NCI-H187 treated with DMSO at 0.1 percent for 48 hours (cell line): ENCODE measurements at places on chromosomes 13 and 19.

DNA sequence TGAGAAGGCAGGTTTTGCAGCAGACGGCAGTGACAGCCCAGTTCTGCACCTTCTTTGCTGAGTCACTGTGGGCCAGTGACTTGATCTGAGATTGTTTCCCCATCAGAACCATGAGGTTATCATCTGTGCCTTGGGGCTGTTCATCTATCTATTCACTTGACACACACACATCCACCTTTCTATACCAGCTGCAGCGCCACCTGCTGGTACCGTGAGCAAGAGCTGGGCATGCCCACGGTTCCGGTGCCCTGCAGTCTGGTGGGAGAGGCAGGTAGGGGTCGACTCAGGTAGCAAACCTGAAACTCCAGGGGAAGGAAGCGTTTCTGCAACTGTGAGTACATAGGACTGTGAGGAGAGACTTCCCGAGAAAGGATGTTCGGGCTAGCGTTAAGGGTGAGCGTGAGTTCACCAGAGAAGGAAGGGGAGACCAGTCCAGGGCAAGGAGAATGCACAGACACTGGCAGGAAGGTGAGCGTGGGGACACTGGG, 7.5 kb upstream of the LIN7B start:
- no peak for DNase-seq

GRCh38 chr13:93769101-93769500, 542.5 kb downstream of the GPC6 start:
- no peak for DNase-seq

GRCh38 chr13:53545340-53545941, 516.8 kb downstream of the OLFM4 start:
- DNase-seq, result no peak

- no peak for DNase-seq
Observed at GRCh38 chr19:48650974-48651682, 5.1 kb upstream of the CA11 start.

DNA sequence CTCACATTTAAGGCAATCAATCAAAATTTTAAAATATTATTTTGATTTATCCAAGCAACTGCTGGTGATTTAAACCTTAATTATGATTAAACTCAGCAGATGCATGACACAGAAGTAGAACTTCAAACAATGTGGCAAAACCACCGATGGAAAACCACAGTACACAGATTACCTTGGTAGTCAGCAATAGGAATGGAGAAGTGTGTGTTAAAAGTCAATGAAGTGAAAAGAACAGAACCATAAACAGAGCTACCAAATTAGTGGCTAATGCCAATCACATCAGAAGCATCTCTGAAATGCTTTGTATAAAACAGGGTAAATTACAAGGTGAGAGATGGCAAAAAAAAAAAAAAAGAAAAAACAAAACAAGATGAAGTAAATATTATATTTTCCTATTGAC, 31.2 kb downstream of the KATNAL1 start:
- DNase-seq, result no peak

- DNase-seq, result no peak
Observed at GRCh38 chr13:29164116-29164515, 344.0 kb downstream of the MTUS2 start.
